ENCODE measurements at places on chromosomes 16 and 17.
A peak's percentile ranks its signal among the peaks of the same experiment; 100 is the strongest.

GRCh38 chr16:27995378-27995777 is 68.1 kb downstream of the GSG1L start:
- no peak for DNase-seq

GRCh38 chr17:19651451-19652238 is 3.1 kb downstream of the ALDH3A2 start:
- no peak for DNase-seq

- DNase-seq: peak; percentile 15
These were observed 27.7 kb downstream of the WWOX start for GRCh38 chr16:78127130-78127529.

DNA sequence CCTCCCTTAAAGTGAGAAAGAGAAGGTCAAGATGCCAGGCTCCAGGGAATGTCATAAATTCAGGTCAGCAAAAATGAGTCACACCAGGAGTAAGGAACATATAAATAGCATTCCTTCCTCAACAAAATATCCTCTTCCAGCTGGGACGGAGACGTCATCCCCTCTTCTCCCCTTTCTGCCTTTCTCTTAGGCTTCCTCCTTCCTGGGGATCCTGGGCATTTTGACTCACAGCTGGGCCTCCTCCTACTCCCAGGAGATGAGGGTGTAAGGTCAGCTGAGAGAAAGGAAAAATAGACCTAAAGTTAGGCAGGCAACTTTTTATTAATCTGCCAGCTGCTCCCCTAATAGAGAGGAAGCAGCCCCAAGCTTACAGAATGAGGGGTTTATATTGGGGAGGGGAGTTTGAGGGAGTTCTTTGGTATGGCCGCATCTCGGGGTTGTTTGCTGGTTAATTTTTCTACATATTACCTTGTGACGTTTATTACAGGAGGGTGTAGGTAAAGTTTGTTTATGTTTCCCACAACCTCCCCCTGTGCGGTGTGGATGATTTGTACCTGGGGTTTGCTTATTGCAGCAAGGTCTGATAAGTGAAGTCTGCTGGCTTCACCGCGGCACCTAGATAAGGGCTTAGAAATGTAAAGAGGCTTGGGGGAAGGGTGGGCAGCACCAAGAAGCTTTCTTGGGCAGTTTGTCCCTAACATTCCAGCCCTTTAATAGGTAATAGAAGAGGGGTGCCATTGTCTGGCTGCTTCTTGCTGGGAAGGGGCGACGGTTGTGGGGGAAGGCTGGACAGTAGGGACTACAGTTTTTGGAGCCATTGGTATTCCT is 7.1 kb upstream of the ZNF747 start:
- peak; percentile 62 for DNase-seq

- DNase-seq: no peak
These were observed 186.5 kb upstream of the TNRC6C start for GRCh38 chr17:77771998-77772397.

GRCh38 chr16:14667347-14668266 is 26.5 kb downstream of the PLA2G10 start:
- no peak for DNase-seq

- DNase-seq: no peak
These were observed 91.8 kb downstream of the KCNJ2 start for GRCh38 chr17:70261170-70261569.

GRCh38 chr17:48123776-48124388 is 16.3 kb downstream of the SNX11 start:
- no peak for DNase-seq

GRCh38 chr17:57425431-57425830 is 169.1 kb downstream of the MSI2 start:
- no peak for DNase-seq

DNA sequence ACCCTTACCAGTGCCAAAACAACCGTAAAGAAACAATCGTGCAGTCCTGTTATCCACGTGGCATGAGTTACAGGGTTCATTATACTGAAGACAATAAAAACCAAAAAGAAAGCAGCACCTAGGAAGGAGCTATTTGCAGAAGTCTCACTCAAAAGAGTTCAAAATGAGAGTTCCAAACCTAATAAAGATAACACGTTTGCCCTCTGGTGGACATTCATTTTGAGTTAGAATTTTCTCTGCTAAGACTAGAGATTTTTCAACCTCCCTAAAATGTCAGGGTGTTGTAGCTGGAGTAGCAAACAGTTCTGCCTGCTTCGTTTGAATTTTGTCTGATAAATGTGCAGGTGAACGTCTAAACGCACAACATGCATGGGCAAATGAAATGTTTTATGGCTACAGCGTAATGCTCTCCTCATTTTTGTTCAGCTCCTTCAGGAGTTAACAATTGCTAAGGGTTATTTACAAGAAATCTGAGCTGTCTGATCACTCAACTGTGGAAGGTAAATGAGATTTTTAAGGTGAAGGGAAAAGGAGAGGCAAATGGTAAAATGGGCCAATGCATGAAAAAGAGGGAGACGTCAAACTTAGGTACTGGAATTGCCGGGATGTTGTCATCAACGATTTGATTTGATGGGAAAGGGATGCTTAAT is 1067.9 kb upstream of the EEF2KMT start:
- peak; percentile 67 for DNase-seq

- no peak for DNase-seq
These were observed 559.9 kb upstream of the HSBP1 start for GRCh38 chr16:83247767-83248372.

DNA sequence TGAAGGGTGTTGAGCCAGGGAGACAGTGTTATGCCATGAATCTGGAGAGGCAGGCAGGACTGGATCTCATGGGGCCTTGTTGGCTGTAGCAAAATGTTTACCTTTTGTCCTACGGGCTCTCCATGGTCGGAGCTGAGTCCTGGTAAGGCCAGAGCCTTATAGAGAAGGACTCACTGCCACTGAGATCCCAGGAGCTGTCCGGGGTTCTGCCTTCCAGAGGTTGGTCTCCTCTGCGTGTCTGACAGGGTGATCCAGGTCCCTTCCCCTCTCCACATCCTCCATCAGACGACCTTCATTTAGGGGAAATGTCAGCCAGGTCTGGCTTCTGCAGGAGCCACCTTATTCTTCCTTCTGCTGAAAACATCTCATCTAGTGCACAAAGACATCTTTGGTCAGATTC is 285.2 kb upstream of the N4BP1 start:
- DNase-seq: no peak

DNA sequence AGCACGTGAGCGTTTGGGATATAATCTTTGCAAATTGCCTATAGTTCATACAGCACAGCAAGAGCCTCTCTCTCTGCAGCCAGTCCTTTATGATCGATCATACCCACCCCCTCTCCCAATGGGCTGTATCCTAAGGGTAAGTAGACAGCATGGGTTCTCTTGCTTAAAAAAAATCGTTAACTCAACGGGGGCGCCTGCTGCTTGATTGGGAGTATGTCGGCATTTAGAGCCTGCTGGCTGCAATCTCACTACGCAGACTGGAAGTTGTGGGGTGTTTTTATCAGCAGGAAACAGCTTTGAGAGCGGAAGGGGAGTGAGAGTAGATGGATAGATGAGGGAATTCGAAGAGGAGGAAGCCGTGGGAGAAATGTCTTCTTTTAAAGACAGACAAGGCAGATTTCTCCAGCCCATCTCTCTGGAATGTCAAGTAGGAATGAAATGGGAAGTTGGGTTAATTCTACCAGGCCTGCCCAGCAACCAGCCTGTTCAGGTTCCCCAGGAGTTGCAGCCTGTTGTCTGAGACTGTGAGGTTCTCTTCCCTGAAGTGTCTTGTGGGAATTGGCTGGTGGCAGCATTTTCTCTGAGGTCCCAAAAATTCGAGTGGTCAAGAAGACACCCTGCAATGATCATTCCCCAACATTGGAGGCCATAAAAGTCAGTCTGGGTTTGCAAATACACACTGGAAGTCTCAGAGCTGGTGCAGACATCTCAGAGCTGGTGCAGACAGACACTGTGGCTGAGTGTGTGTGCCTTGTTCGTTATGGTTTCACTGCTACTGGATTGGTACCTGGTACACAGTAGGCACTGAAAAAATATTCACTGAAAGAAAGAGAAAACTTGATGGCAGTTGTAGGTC is 65.6 kb downstream of the PRKCB start:
- DNase-seq: no peak

DNA sequence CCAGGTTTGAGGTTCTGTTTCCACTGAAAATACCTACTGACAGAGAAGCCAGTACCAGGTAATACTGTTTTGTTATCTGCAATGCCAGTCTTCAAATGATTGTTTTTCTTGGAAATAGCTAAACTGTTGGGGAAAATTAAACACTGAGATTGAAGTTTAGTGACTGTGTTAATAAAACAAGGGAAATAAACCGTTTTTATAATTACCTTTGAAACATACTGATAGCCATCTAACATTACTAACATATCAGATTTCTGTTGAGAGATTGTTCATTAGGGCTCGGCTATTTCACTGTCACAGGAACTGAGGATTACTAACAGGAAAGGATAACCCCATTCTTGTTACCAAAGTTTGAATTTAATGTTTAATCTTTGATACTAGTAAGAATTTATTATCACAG is 42.1 kb downstream of the CYB5B start:
- peak; percentile 44 for DNase-seq

- DNase-seq: no peak
These were observed 43.4 kb downstream of the CYB5D2 start for GRCh38 chr17:4186357-4186881.

DNA sequence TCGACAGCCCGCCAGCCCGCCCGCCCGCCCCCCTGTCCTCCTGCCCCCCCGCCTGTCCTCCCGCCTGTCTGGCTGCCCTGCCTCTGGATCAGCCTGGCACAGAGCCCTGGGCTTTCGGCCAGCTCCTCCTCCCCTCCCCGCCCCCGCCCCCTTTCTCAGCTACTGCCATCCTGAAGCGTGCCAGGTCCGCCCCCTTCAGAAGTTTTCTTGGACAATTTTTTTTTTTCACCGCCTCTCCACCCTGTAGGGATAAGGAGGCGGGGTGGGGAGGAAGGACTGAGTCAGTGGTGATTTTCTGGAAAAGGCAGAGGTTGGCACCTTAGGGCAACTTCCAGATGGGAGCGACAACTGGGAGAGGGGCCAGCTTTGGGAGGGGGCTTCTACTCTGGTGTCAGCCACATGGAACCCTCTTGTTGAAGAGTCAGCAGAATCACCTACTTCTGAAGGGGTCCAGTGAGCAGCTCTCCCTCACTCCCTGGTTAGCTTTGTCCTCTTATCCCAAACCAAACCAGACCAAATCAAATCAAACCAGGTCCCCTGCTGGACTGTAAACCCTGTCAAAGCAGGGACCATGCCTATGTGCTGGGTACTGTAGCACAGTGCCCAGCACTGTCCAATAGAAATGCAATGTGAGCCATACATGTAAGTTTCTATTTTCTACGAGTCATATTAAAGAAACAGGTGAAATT is 19.7 kb downstream of the IGF2BP1 start:
- peak; percentile 88 for DNase-seq

- DNase-seq: no peak
These were observed 4.9 kb upstream of the FZD2 start for GRCh38 chr17:44552361-44552760.

DNA sequence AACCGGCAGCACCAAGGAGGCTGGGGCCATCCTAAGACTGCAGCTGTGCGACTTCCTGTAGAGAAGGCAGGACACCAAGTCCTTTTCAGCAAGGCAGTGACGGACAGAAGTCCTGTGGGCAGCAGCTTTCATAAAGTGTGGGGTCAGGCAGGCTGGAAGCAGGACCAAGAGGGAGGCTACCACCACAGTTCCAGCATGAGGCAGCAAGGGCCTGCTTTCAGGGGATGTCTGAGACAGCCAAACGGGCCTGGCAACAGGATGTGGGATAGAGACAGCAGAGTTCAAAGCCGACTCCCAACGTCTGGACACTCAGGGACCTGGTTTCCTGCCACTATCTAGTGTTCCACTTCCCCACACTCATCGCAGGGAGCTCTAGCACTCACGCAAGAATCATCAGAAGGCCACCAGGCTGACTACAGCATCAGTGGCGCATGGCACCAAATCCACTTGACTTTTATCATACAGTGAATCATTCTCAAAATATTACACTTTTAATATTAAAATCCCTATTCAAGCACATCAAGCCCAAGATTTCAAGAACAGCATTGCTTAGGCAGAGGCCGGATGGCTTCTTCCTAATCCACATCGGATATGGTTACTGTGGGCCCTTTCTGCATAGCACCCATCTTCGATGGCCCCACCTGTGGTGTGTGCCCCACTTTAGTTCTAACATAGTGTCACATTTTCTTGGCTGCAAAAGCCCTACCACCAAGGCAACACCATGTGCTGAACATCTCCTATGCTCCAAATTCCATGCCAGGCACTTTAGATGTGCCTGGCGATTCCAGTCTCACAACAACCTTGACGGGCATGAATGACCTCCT is 5.2 kb downstream of the USP7 start:
- peak; percentile 80 for DNase-seq

- no peak for DNase-seq
These were observed 5.0 kb upstream of the SLC4A1 start for GRCh38 chr17:44272954-44273353.

DNA sequence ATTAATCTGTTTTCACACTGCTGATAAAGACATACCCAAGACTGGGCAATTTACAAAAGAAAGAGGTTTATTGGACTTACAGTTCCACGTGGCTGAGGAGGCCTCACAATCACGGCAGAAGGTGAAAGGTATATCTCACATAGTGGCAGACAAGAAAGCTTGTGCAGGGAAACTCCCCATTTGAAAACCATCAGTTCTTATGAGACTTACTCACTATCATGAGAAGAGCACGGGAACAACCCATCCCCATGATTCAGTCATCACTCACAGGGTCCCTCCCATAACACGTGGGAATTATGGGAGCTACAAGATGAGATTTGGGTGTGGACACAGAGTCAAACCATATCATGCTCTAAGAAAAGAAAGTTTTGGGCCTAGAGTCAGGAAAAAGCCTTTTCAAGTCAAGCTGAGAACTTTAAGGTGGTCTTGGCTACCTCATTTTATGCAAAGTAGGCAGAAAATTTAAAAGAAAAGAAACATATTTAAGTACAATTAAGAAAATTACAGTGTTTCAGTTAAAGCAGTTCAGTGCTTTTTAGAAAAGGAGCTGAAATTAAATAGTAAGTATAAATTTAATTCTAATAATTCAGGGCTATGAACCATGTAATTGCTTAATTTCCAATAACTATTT is 24.9 kb upstream of the CRYM start:
- peak; percentile 58 for DNase-seq

DNA sequence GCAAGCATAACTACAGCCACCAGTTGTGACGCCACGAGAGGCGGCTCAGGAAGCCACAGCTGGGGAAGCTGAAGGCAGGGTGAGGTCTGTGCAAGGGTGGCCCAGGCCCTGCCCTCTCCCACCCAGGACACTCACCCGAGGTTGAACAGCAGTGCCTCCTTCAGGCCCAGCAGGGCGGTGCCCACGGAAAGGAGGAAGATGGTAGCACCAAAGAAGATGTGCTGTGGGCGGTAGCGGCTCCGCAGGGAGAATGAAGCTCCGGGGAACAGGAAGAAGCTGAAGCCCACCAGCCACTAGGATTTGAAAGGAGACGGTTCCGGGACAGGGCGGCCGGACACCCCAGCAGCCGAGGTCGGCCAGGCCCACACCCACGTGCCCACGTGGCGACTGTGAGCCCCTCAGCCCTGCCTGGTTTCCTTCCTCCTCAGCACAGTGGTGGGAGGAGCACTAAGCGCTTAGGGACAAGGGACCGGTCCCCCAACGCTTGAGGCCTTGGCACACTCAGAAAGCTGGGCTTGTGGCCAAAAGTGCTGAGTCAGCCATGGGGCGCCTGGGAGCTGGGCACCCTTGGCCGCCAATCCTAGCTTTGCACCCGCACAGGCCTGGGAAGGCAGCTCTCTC is 11.0 kb downstream of the CYB561 start:
- DNase-seq: peak; percentile 96

- DNase-seq: no peak
These were observed 63.5 kb downstream of the PRKCA start for GRCh38 chr17:66365903-66366302.

- DNase-seq: peak; percentile 77
These were observed 4.1 kb downstream of the ADGRG1 start for GRCh38 chr16:57632568-57632967.

GRCh38 chr17:39926135-39926587 is 1.2 kb downstream of the ORMDL3 start:
- no peak for DNase-seq
